ENCODE measurements at places on chromosomes 11 and 22.

DNA sequence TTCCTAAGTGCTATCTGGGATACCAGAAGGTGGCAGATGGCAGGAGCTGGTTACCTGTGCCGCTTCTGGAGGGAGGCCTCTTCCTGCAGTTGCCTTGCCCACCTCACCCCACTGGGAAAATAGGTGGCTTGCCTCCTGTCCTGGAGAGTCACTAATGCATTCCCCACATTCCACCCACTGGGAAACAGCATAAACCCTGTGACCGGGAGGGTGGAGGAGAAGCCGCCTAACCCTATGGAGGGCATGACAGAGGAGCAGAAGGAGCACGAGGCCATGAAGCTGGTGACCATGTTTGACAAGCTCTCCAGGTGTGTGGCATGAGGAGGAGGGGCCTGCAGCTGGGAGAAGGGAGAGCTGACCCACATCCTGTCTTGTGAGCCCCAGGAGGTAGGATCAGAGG, 5.6 kb downstream of the RIC8A start:
- DNase-seq: no peak

DNA sequence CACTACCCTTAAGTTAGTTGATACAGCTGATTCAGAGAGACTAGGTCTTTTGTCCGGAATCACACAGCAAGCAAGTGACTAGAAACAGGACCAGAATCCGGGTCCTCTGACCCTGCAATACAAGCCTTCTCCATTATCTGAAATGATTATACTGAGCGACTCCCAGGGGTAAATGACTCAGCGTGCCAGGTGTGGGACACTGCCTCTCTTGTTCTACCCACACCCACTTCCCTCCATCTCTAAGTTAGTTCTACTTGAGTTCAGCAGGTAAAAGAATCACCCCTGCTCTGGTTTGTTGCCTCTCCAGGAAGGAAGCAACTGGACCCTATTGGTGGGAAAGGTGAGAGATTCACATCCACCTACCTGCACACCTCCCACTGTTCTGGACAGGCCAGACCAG, 156.9 kb downstream of the DBX1 start:
- no peak for DNase-seq

- DNase-seq: no peak
Measured at GRCh38 chr11:94275961-94276360, 28.4 kb upstream of the IZUMO1R start.

GRCh38 chr11:16191868-16192240, 164.5 kb downstream of the SOX6 start:
- no peak for DNase-seq

DNA sequence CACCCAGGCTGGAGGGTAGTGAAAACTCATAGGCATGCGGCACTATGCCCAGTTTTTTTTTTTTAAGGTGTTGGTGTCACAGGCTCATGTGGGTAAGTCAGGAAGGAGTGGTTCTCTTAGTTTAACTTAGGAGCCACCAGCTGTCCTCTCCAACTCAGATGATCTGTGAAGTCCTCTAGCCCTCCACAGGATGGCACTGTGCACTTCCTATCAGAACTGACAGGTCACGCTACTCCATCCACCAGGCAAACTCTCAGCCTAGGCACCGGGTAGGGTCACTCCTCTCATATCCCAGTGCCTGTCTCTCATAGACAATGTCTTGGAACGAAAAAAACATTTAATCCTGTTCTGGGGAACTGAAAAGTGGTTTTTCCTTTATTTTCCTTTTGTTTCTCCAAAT, 16.5 kb downstream of the NAP1L4 start:
- no peak for DNase-seq

GRCh38 chr11:47916361-47916841, 64.0 kb upstream of the PTPRJ start:
- DNase-seq: no peak

GRCh38 chr11:122137078-122137793, 21.2 kb upstream of the BLID start:
- no peak for DNase-seq

- peak; percentile 51 for DNase-seq
Measured at GRCh38 chr22:49100316-49100715, 727.4 kb downstream of the BRD1 start.

DNA sequence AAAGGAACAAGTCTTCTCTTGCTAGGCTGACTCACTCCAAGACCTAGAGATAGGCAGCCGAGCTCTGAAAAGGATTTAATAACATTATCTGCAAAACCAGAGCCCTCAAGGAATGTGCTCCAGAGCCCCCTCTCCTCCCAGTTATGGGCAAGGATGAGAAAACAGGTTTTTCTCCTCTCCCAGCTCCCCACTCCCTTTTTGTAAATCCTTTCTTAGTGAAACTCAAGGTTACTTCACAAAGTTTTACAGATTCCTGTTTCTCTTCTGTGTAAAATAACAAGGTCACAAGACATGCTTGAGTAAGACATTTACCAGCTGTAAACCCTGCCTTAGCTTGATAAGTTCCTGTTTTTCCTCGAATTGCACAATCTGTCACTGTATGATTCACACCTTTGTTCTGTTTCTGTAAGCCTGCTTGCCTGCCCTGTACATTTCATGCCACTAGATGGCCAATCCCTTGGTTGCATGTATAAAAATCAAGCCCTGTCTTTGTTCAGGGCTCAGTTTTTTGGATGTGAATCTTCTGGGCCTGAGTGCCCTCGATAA, 489.4 kb downstream of the KCNA4 start:
- no peak for DNase-seq

- DNase-seq: peak; percentile 43
Measured at GRCh38 chr11:17738151-17738973, 3.8 kb downstream of the KCNC1 start.

DNA sequence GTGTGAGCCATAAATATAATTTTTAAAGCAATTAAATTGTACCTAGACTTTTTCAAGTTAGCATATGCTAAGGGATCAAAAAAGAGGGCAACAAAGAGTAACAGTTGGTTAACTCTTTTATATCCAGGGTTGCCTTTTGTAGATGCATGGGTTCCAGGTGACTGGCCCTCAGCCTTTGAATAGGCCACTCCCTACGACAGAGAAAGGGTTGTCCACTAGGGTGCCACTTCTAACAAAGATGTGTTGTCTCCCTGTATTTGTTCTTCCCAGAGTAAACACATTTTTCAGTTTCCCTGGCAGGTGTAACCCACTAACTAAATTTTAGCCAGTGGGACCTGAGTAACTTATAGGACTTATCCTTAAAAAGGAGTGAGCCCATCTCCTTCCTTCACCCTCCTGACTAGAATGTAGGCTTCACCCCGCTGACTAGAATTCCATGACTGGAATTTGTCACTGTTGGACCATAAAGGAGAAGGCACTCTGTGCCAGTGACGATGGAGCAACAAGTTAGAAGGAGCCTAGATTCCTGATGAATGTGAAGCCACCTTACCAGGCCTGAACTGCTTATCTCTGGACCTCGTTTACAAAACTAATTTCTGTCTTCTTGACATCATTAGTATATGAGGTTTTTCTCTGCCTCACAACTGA, 16.6 kb downstream of the TUG1 start:
- DNase-seq: no peak

DNA sequence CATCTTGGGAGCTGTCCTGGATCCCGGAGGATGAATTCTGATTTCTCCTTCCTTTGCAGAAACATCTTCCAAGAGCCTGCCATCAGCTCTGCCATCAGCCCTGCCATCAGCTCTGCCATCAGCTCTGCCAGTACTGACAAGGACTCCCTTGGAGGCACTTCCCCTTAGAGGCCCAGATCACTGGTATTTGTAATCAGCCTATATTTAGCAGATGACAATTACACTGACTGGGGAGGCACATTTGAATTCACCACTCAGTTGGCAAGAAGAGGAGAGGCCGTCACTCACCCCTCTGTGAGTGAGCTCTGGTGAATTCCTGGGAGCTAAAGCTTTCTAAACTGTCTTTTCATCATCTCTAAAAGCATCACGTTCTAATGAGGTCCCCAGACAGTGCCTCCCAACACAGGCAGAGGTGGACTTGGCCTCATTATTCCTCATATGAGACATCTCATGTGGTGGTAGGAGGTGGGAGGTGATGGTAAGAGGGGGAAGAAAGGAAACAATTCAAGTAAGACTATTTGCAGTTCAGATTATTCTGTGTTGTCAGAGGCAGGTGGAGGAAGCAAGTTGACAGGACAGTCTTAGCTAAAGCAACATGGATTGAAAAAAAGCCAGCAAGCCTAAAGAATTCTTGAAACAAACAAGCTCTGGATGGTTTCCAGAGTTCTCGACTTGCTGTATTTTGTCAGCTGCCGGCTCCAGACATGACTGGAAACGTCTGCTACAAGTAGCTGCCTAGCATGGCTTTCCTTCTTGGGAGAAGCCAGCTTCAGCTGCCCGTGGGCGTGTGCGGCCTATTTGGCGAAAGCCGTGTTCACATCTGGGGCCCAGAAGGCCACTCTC, 771.7 kb downstream of the TBC1D22A start:
- no peak for DNase-seq

DNA sequence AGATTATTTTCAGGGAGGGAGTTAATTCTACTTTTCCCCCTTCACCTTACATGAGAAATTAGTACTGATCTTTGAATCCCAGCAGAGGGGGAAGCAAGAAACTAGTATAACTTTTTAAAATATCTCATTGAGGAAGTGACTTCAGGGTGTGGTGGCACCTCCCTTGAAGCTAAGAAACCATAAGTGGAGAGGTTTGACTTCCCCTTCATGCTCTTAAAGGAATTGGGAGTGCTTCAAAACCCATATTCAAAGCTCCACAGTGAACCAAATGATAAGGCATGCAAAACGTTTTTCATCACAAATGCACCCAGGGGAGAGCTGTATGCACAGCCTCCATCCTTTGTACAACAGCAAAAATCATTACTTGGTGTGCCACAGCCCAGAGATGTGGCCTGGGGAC, 540 bp downstream of the MS4A14 start:
- no peak for DNase-seq

GRCh38 chr11:96033095-96033494, 109.2 kb upstream of the MTMR2 start:
- DNase-seq: no peak

DNA sequence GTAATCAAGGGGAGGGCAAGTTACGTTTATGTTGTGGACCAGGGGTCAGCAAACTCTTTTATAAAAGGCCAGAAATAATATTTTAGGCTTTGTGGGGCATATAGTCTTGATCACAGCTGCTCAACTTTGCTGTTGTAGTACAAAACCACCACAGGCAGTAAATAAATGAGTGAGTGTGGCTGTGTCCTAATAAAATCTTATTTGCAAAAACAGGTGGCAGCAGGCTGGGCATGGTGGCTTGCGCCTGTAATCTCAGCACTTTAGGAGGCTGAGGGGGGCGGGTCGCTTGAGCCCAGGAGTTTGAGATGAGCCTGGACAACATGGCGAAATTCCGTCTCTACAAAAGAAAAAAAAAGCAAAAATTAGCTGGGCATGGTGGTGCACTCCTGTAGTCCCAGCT, 57.9 kb upstream of the NUP160 start:
- no peak for DNase-seq

DNA sequence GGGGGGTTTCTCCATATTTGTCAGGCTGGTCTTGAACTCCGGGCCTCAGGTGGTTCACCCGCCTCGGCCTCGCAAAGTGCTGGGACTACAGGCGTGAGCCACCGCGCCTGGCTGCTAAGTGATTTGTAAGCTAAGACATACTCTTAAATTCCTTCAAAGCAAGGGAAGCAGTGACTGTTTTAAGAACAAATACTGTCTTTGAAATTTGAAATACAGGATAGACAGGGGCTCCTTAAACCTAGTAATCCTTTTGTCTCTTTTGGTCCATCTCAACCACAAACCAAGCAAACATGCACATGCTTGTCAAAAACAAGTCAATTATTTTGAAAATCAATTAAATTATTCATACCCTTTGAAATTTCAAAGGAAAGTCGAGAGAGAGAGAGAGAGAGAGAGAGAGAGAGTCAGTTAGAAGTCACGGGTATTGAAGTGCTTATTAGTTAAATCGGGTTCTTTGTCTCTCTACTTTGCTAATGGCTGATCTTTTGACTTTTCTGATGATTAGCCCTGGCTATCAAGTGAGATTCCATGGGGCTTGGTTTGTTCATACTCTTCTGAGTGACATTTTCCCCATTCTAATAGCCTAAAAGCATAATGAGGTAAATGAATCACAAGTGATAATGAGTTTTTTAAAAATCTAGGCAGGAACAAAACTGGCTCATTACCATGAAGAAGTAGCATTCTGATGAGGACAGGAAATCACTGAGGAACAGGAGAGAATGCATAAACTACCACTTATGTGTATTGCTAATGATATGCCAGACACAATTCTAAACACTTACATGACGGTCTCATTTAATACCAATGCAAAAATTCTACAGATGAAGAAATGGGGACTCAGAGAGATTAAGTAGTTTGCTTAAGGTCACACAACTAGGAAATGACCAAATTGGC, 48.0 kb downstream of the MCHR1 start:
- DNase-seq: no peak

DNA sequence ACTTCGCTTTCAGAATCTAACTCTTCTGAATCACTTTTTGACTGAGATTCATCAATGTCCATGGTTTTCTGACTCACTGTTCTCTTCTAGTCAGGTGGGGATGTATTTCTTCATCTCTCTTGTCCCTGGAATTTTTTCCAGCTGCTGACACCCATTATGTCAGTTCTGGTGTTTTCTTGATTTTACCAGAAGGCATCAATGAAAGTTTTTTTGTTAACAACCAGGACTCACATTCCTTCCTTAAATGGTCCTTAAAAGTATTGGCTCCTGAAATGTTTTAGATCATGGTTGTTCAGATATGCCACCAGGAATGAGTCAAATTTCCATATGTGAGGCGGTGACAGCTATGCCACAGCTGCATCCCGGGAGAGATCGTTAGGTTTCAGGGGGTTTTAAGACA, 12.9 kb downstream of the MICAL2 start:
- DNase-seq: no peak

- DNase-seq: peak; percentile 82
Measured at GRCh38 chr22:37162221-37163095, 12.7 kb upstream of the IL2RB start.

DNA sequence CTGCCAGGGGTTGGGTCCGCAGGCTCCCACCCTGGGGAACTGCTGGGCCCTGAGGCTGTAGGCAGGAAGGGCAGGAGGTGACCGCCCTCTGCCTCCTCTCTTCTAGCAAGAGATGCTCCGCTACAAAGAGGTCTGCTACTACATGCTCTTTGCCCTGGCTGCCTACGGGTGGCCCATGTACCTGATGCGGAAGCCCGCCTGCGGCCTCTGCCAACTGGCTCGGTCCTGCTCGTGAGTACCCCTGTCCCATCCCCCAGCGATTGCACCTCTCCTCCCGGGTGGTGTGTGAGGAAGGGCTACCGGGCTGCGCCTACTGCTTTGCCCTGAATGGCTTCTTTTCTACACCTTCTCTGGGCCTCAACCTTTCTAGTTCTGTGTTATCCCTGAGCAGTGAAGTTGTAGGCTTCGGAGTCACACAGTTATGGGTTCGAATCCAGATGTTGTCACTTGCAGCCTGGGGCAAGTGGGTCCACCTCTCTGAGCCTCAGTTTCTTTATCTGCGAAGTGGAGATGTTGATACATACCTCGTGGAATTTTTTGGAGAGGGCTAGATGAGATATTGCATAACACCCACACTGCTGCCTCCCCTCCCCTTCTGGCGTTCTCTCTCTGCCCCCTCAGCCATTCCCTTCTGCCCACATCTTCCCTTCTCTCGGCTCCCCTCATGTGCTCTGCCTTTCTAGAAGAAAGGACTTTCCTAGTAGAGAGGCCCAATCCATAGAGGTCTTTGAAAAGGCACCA, 21.1 kb upstream of the MYRF start:
- DNase-seq: no peak
